ENCODE measurements at places on chromosomes 11 and 22.

- DNase-seq = no peak
Measured at GRCh38 chr11:76892306-76892705, 31.6 kb downstream of the ACER3 start.

GRCh38 chr11:86511086-86511551 lies 136.4 kb downstream of the CCDC81 start:
- DNase-seq = no peak

- no peak for DNase-seq
Measured at GRCh38 chr11:131041331-131042040, 125.2 kb upstream of the SNX19 start.

DNA sequence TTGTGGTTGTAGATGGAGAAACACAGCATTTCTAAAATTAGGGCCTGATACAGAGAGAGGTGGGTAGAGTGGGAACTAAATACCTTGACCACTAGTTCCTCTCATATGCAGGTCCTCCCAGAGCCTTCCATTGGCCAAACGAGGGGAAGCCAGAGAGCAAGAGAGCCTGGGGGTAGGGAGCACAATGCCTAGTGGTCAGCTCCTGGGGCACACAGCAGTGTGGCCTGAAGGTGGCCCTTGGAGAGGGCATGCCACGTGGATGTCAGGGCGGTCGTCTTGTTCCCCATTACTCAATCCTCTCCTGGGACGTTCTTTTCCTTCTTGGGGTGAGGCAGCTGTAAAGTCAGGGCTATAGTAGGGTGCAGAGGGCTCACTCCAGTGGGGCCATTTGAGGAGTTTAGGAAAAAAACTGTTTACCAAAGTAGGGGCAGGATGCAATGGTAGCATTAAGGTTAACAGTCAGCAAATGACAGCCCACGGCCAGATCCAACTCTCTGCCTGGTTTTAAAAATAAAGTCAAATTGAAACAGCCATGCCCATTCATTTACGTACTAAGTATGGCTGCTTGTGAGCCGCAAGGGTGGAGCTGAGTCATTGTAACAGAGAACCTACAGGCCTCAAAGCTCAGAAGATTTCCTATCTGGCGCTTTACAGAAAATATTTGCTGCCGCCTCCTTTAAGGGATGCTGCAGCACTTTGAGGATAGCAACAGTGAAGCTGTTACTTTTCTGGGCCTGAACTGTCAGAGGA lies 7.6 kb downstream of the MYO18B start:
- no peak for DNase-seq

DNA sequence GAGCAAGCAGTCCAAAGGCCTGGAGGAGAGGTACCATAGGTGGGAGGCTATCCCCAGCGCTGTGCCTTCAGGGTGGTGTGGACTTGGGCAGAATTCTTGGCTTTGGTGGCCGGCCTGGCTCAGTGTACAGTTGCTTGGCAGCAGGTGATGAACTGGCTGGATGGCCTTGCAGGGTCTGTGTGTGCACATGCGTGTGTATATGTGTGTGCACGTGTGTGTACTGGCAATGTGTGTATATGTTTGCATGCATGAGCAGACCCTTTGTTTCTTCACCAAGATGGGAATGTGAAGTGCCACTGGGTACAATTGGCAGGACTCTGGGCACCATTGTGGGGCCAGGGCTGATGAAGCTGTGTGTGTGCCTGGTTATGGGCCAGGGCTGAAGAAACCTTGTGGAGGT lies 53.0 kb downstream of the CEP164 start:
- no peak for DNase-seq

GRCh38 chr11:66183494-66184048 lies 84.9 kb upstream of the RAB1B start:
- no peak for DNase-seq

DNA sequence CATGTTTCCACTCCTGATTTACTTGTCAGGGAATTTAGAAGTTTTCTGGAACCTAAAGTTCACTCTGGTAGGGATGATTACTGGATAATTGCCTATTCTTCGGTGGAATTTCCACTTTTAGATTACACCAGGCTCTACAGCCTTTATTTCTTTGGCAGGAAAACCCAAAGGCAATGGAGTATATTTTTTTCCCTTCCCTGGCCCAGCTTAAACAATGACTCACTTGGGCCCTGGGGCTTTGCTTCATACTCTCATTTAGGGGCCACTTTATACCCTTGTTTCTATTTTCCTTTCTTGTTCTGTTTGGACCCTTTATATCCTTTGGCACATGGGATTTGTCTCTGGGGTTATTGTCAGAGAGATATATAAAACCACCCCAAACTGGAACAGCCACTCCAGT lies 114.7 kb downstream of the CSTPP1 start:
- no peak for DNase-seq

GRCh38 chr11:9759519-9760192 lies 95.8 kb downstream of the SWAP70 start:
- DNase-seq = peak; percentile 7

DNA sequence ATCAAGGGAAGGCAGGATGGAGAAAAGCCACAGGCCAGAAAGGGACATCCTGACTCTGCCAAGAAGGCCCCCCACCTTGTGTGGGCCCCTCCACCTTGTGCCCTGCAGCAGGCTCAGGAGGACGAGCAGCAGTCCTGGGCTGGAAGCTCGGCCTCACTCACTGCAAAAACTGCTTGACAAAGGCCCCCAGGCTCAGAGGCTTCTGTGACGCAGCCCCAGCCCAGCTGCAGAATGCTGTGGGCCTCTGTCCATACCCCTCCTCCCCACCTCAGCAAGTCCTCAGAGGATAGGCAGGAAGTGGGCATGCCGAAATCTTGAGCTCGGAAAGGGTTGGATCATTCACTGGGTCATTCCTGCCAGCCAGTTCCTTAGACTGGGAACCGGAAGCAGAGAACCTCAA lies 61.9 kb downstream of the NRXN2 start:
- no peak for DNase-seq

DNA sequence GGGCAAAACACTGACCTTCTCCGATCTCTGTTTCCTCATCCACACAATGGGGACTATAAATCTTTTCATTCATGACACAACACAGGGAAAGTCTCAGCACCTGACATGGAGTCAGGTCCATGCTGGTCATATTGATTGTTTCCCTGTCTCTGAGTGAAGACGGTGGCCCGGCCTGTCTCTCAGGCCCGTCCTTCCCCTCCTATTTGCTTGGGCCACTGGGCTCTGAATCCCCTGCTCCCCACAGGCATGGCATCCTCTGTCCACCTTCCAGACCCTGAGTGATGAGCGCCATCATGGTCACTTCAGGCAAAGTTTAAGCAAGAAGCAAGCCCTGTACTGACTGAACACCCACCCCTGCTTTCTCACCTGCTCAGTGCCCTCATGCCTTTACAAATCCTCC lies 113.3 kb upstream of the ALX4 start:
- DNase-seq = no peak

- DNase-seq = no peak
Measured at GRCh38 chr11:43557553-43558110, 122.9 kb upstream of the HSD17B12 start.

DNA sequence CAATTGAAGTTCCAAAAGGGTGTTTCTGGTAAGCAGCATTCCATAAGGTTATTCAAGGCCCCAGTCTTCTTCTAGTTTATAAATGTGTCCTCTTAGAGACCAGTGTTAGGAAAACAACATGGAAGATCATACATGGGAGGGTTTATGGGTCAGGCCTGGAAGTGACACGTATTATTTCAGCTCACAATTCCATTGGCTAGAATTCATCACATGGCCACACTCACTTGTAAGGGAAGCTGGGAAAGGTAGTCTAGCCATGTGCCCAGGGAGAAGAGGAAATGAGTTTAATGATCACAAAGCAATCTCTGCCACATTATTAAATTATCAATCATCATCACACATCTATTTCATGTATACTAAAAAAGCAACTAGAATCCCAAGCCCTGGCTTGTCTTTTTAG lies 181.7 kb upstream of the TBCEL start:
- DNase-seq = no peak

- no peak for DNase-seq
Measured at GRCh38 chr11:67466962-67467771, 1.9 kb downstream of the TMEM134 start.

- no peak for DNase-seq
Measured at GRCh38 chr22:37601540-37602442, 6.8 kb upstream of the GGA1 start.

GRCh38 chr11:125990244-125990643 lies 44.4 kb downstream of the VSIG10L2 start:
- no peak for DNase-seq

DNA sequence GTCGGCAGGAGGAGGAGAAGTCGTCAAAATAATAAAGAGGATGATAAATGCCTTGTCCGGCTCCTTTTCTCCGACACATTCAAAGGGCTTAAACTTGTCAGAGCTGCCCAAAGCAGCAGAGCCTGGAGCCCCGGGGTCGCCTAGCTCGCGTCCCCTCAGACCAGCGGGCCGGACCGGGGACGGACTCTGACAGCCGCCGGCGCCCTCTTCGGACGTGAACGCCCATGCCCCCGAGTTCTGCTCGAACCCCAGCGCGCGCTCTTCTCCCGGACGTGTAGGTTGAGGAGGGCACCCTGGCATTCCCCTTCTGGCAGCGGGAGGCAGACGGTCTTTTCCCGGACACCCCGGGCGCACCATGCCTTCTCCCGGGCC lies 999 bp downstream of the FGF3 start:
- no peak for DNase-seq

DNA sequence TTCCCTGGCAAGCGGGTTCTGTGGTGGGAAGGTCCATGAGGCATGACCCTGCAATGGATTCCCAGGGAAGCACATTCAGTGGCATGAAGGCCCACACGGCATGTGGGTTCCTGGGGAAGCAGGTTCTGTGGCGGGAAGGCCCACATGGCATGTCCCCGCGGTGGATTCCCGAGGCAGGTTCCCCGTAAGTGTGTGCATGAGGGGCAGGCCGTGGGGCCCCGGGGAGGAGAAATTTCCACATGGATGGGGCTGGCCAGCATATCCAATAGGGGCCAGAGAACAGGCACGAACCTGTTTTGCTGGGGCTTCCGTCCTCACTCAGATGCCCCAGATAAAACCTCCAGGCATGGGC lies 83.7 kb downstream of the PHF21B start:
- DNase-seq = no peak

- no peak for DNase-seq
Measured at GRCh38 chr22:28956506-28956905, 73.1 kb downstream of the ZNRF3 start.

DNA sequence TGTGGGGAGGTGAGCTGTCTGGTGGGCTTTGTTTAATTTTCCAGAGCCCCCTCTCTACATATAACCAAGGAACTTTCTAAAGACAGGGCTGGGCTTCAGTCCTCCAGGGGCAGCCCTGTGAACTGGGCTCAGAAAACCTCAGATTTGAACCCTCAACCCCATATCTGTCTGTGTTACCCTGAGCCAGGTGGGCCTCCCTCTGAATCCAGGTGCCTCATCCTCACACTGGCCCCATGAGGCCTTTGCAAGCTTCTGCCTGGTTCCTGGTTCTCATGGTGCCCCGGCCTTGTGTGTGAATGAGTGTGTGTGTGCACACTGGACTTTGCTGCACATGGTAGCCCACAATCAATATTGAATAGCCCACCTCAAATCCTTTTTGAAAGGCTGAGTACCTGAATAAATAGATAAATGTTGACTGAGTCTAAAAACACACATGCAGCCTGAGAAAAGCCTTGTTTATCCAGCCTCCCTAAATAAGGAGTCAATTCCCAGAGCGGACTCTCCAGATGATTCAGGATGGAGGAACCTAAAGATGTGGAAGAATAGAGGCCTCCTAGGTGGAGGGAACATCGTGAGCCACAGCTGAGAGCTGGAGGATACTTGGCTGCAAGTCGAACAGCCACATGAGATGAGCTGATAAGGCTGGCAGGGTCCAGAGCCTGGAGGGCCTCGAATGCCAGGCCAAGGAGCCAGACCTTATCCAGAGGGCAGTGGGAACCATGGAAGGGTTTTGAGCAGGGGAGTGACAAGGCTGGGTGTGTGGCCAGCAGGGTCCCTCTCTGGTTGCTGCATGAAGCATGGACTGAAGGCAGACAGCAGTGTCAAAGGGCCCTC lies 28.1 kb upstream of the P2RY2 start:
- DNase-seq = no peak

DNA sequence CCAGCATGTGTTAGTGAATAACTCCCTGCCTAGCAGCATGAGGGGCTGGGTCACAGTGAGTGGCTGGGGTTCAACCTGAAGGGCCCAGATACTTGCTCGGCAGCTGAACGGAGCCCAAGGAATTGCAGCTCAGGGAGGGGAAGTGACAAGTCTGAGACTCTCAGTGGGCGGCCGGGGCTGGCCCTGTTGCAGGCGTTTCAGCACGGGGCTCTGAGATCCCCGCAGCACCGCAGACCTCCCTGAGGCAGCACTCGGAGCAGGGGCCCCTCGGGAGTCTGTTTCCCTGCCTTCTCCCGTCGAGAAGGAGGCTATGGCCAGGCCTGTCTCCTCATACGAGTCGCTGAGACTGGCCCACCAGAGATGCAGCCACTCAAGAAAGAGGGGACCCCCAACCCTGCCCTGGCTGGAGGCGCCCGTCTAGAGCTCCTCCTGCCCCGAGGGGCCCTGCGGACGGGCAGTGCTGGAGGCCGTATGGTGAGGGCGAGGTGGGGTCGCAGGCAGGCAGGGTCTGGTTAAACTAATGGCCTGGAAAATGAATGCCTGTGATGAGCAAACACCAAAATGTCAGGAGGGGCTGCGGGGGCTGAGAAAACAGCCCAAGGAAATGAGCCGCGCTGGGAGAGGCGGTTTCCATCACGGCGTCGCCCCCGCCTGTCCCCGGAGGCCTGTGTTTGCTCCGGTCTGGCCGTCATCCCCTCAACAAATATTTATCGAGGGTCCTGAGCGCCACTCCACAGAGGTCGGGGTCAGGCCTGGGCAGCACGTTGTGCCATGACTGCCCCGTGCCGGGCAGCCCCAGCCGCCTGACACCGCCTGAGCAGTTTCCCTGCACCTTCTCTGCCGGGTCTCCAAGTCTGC lies 9.3 kb downstream of the TSSC4 start:
- no peak for DNase-seq

DNA sequence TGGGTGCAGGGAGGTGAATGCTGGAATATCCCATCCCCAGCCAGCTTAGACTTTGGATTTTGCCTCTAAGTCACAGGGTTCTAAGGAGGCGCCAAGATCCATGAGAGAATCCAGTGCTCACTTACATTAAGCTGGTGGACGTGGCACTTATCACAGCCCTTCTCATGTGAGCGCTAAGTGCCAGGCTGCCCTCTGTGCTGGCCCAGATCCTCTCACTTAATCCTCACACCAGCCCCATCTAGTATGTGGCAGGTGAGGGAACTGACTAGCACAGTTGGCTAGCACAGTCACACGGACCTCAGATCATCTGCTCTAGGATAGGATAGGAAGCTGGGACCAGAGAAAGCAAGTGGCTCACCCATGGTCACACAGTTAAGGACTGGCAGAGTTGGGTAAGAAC lies 3.6 kb downstream of the HMOX1 start:
- no peak for DNase-seq

DNA sequence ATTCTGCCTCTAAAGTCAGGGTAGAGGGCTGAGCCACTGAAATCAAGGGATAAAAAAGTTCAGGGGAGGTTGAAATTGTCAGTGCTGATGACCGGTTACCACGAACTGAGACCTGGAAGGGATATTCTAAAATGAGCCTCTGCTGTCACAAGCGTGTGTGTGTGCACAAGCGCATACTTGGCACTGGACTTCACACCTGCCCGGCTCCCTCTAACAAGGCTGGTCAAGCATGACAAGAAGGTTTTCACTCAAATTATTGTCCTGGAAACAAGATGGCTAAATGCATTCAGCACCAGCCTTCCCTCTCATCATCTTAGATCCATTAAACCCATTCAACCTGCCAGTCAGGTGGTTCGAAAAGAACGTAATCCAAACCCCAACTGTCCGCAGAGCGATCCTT lies 54.8 kb upstream of the CECR2 start:
- no peak for DNase-seq

All from effector CD8-positive, alpha-beta T cell (primary cell).